Amniotic epithelial cell (primary cell): ENCODE measurements at places on chromosomes 4 and X.

DNA sequence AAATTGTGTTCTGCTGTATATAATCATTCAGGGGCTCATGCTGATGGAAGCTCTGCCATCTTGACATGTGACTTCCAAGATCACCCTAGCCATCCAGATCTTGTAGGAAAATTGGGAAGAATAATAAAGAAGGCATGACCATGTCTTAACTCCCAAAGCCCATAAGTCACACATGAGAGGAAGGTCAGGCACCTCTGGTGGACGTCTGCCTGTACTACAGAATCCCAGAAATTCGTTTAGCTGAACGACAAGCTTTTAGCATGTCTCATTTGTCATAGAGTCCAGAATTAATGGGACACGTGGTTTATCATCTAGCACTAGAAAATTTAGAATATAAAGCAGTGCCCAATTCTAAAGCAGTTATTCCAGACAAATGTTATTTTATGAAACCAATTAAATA, 212.7 kb downstream of the CENPC start:
- DNase-seq: peak; percentile 12

DNA sequence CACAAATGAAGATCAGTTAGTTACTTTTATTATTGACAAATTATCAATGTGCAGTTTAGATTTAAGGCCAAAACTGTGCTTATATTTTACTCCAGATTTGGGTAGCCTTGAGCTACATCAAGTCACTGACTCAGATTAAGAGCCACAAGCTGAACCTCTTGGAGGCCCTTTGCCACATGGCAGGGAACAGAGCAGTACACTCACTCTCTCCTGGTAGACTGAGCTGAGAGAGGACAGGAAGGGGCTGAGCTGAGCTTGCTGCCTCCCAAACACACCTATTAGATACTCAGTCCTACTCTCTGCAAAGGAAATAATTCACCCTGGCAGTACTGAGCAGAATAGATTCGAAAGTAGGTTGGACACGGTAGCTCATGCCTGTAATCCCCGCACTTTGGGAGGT, 7.8 kb downstream of the STAP1 start:
- no peak for DNase-seq

- no peak for DNase-seq
Measured at GRCh38 chrX:71217298-71217697, 5.7 kb upstream of the GJB1 start.

DNA sequence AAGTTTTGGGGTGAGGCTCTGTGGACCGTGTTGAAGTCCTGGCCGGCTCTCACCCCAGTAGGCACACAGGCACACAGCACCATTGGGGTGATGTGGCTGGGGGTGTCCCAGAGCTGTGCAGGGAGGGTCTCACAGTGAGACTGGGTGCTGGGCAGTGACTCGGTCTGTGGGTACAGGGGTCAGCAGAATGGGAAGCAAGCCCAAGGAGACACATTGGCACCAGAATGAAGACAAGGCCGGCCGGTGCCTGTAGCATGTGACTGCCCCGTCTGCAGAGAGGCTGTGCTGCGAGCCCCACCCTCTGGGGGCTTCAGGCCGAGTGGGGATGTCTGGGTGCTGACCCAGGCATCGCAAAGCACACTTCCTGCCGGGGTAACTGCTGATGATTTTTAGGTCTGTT, 5.2 kb downstream of the MAEA start:
- no peak for DNase-seq

DNA sequence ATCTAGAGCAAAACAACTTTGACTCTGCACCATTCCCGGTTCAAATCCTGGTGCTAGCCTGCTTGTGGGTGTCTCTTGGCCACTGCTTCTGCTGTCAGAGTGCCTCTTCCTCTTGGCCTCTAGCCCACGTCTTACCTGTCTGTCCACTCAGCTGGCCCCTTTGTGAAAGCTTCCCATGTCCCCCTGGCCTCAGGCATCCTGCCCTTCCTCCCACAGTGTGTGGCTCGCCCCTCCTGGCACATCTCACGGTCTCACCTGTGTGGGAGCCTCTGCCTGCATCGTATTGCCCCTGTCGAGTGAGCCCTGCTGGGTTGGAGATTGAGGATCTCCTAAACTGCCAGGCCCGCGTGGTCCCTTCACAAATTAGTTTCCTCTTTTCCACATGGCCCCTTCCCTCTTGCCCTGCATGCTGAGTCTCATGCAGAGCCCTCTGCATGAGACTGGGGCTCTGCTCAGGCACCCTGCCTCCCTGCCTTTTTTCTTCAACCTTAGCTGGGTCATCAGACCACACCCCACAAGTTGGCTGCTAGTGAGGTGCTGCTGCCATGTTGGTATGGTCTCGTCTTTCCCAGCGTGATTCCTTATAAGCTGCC, 53.7 kb upstream of the TADA2B start:
- no peak for DNase-seq

DNA sequence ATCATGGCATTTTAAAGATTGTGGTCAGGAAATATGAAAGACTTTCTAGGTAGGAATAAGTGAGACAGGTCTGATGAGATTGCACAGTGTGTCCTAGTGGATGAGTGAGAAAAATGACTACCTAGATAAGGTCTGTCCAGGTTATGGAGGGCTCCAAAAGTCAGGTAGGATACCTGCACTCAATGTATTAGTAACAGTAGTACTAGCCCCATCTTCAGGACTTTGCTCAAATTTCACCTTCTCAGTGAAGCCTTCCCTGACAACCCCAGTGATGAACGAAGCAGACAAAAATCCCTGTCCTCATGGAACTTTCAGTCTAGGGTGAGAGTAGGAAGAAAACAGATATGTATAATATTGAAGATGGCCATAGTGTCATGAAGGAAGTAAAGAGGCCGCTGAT, 85.7 kb downstream of the ZIC3 start:
- no peak for DNase-seq

DNA sequence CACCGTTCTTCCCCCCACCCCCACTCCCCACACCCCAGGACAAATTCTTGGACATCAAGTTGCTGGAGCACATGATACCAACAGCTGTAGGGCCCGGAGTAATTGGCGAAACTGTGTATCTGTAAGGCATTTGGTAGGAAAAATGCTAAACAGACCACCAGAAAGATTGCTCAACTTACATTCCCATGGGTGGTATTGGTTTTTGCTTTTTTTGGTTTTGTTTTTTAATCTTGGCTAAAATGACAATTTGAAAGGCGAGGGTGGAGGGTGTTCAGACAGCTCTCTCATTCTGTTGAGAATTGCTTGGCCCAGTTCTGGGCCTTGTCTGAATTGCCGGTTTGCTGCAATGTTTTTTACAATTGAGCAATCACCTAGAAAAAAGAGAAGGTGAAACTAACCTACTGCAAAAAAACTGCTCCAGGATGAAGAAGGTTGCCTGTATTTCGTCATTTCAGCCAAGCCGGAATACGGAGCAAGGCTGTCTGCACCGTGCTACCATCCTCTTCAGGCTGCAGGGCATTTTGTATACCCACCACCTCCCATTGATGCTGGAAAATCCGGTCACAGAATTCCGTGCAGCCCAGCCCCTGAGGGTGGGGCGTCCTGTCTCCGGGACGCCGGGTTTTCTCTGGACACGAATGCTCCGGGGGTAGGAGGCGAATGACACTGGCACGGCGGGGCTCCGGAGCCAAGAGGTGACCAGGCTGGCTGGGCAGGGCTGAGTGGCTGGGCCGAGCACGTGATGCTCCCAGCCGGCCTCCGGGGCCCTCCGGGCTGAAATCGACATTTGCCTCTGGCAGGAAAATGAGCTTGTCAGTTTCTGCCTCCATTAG, at the start of gene CLCN4:
Gene CLCN4 (plus strand): TSS at position 777 of the 833 bp plus-strand sequence. CDS start 28,058 bp downstream, outside the sequence.
- peak; percentile 53 for DNase-seq

- no peak for DNase-seq
Measured at GRCh38 chr4:140754918-140755773, 1.0 kb downstream of the TBC1D9 start.

- DNase-seq: peak; percentile 0
Measured at GRCh38 chrX:57964975-57965374, 54.7 kb upstream of the ZXDA start.

DNA sequence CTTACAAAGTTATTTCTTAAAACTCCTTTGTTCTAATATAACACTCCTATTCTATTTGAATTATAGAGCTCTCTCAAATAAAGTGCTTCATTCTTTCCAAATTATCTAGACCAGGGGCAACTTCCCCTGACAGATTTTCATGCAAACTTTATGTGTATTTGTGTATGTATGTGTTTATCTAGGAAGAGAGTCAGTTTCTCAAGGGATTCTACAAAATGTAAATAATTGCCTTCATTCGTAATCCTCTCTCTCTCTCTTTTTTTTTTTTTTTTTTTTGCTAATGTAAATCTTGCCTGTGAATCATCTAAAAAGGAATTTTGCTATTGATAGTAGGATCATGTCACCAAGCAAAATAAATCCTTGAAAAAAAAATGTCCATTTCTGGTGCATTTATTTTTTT, 38.9 kb upstream of the RBPJ start:
- peak; percentile 17 for DNase-seq

DNA sequence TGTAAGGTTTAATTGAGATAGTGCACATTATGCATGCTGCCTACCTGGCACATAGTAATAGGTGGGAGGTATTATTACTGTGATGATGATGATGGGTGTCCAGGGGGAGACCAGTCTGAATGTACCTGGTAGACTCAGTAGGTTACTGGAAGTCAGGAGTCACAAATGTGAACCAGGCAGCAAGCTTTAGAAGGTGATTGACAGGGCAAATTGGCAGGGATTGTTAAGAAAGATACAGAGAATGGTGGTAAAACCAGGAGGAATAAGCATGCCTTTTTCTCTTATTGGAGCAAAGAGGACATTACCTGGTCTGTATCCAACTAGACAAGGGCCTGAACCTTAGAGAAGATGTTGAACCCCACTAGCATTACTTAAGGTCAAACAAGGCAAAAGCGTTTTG, 108.1 kb downstream of the ANXA3 start:
- DNase-seq: no peak

DNA sequence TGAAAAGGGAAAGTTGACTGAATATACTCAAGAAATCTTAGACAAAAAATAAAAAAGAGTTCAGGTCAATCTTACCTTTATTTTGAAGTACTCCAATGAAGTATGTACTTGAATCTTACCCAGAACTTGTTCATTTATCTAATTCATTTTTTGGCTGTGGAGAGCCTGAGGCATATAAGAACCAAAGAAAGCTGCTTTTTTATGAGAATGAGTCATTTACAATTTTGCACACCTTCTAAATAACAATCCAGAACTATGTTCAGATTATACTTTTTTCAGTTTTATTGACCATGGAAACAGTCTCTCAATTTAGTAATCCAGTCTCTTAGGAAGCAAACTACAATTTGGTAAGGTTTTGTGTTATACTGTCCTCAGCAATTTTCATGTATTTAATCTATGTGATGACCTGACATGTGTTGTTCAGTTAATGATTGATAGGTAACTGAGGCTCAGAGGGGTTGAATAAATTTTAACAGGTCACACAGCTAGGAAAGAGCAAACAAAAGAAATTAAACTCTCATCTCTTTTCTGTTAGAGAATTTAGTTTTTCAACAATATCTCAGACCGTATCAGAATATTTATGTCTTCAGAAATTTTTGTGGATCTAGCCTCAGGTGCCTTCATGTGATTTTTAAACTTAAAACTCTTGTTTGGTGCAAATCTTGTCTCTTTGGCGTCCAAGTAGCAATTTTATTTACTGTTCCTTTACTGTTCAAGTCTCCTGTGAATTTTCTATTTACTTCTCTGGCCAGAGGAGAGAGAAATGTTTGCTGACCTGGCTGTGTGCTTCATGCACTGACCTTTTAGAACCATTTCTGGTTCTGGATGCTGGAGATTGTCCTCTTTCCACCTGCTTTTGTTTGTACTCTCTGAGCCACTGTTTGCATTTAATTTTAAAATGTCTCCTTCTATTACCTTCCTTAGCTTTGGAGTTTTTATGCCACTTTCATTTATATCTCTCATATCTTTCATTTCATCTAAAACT, 1453.4 kb downstream of the STIM2 start:
- DNase-seq: no peak

DNA sequence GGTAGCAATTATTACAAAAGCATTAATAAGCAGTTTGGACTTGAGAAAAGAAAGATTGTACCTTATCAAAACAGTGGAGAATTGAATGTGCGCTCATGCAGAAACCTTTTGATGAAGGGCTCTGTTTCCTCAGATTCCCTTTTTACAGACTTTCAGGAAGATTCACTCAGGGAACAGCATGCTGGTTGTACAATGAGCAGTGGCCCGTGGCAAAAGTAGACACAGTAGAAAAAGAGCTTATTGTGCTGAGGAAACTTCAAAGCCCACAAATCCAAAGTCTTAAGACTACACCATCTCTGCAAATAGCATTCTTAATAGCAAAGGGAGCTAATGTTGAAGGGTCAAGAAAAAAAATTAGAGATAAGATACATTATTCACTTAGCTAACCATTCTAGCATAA, 858.9 kb downstream of the PDHA2 start:
- no peak for DNase-seq

GRCh38 chrX:1239681-1240142, 27.3 kb upstream of the CRLF2 start:
- DNase-seq: no peak

DNA sequence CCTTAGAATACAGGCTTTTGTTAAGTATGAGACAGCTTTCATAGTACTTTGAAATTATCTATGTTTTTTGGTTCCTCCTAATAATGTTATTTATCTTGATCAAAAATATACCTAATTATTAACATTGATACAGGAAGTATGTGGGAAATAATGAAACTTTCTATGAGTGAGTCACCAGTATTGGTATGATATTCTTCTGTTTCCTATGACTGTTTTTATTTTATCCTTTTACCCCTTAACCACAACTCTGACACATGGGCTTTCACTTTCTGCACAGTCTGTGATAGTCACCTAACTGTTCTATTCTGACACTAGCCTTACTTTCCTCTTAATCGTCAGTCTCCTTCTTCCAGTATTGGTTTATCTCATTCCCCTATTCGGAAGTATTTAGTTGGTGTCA, 4.7 kb downstream of the THAP9 start:
- no peak for DNase-seq

GRCh38 chr4:8639777-8640720, 47.5 kb downstream of the CPZ start:
- no peak for DNase-seq

DNA sequence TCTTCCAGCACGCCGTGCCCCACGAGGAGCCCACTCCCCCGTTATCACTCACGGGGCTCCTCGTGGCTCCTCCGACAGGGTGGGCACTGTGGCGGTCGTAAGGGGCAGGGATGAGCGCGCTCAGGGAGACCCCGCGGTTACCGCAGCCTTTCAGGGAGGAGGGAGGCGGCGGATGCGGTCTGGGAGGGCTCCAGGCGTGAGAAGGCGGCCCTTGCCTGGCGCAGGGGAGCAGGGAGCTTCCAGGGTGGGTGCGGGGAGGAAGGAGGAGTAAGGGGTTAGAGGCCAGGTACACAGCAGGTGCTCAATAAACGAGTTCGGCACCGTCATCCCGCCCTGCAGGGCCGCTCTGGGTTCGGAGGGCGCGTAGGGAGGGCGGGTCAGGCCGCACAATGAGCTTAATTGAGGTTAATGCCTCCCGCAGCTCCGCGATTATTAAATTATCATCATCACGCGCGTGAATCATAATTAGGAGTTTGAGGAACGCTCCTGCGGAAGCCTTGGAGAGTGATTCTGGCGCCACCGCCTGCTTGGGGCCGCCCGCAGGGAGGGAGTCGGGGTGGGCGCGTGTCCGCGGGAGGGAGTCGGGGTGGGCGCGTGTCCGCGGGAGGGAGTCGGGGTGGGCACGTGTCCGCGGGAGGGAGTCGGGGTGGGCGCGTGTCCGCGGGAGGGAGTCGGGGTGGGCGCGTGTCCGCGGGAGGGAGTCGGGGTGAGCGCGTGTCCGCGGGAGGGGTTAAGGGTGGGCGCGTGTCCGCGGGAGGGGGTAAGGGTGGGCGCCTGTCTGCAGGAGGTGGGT, 7.6 kb upstream of the NKX1-1 start:
- no peak for DNase-seq

GRCh38 chrX:15750611-15751154, 12.6 kb downstream of the CA5B start:
- DNase-seq: no peak

- peak; percentile 31 for DNase-seq
Measured at GRCh38 chrX:119482481-119483480, 14.5 kb downstream of the SLC25A5 start.
